ENCODE measurements at places on chromosomes 7 and 10.

- peak; percentile 34 for DNase-seq
Observed at GRCh38 chr10:29392376-29393021, 103.6 kb downstream of the LYZL1 start.

DNA sequence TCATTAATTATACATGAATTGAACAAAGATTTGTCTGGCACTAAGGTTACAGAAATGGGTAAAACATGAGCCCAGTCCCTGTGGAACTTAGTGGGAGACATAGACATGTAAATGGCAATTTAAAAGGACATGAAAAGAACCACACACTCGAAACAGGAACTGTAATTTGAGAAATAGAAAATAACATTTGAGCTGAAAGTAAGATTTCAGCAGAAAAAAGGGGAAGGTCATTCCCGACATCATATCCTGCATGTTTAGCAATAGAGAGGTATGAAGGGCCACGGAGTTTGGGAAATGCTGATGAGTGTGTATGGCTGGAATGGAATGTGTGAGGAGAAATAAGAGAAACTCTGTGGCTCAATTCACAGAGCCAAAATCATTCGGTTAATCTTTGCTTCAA, 175.4 kb upstream of the AHR start:
- peak; percentile 87 for DNase-seq

- no peak for DNase-seq
Observed at GRCh38 chr10:85914720-85915119, 451.9 kb downstream of the GRID1 start.

- no peak for DNase-seq
Observed at GRCh38 chr7:72307566-72307965, 104.6 kb downstream of the CALN1 start.

DNA sequence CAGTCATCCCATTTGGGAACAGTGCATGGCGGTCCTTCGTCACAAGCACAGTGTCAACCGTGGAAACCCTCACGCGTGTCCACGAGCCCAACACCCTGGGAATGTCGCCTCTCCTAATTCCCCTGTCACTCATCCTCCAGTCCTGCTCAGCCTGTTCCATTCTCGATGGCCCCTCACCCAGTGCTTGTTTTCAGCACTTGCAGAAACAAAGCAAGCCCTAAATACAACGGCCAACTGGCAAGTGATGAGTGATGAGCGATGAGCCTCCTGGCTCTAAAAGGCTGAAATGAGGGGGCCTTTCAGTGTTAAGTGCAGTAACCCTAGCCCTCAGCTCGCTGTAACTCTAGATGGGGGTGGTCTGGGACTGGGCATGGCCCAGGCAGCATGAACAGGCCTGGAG, 22.6 kb downstream of the NKX2-3 start:
- DNase-seq, result no peak

- no peak for DNase-seq
Observed at GRCh38 chr10:121865554-121865953, 62.3 kb downstream of the ATE1 start.

- DNase-seq, result no peak
Observed at GRCh38 chr10:11111490-11111889, 93.8 kb downstream of the CELF2 start.

GRCh38 chr10:62907470-62908212, 91.5 kb upstream of the EGR2 start:
- no peak for DNase-seq

GRCh38 chr7:50552921-50553320, 12.3 kb downstream of the DDC start:
- DNase-seq, result peak; percentile 24

- no peak for DNase-seq
Observed at GRCh38 chr7:134997214-134997885, 11.0 kb downstream of the AGBL3 start.

DNA sequence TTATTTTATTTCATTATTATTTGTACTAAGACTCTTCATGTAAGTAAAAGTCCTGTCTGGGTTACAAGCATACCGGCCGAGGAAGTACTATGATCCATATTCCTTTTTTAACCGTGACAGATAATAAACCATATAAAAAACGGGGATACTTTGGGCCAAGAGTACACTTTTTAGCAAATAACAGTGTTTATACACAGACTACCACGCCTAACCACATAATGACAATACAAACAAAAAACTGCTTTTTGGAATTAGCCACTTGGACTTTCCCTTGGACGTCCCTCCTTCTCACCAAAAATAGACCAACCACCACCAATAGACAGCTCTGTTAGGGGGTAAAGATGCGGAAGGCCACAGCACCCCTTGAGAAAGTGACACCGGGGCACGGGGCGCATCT, 800 bp downstream of the MINDY3 start:
- DNase-seq, result no peak

GRCh38 chr10:7672341-7673134, 5.8 kb upstream of the ITIH5 start:
- DNase-seq, result no peak

GRCh38 chr7:32299133-32299702, 191.0 kb downstream of the LSM5 start:
- peak; percentile 7 for DNase-seq

DNA sequence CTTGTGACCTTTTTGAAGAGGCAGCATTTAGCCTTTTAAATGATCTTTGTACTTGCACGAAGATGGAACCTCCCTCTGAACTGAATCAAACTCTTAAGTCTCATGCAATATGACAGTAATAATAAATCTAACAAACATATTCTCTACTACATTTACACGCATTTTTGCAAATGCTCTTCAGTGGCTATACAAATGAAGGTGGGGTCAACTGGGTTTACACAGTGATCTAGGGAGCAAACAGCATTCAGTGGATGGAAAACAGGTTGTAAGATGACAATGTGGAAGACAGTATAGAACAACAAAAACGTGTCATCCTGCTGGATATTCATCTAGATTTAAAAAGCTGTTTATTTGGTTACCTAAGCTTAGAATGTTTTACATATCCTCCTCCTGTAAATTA, 7.5 kb downstream of the CCDC186 start:
- no peak for DNase-seq

DNA sequence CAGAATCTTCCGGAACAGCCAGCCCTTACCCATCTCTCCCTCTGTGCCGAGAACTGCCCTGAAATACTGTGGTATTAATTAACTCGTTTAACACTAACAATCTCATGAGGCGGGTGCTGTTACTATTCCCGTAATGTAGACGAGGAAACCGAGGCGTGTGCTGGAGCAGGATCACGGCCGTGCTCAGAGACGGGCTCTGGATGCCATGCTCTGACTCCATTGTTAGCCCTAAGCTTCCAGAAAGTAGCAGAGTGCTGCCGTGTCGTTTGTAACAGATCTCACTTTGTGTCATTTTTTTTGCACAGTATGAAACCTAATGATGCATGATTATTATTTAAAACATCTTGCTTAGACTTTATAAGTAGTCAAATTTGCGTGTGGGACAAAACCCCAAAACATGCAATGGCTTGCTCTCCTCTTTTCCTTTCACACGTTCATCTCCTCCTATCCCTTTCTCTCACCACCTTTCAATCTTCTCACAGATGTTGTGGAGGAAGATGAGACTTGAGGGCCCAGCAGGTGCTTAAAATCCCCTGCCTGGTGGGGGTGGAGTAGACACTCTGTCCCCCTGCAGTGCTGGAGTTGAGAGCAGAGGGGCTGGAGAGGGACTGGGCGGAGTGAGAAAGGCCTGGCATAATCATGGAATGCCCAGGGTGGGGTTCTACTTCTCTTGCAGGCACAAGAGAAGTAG, 482 bp upstream of the ACTR3C start:
- no peak for DNase-seq

- DNase-seq, result peak; percentile 98
Observed at GRCh38 chr7:126700807-126701604, 551.7 kb downstream of the GRM8 start.

DNA sequence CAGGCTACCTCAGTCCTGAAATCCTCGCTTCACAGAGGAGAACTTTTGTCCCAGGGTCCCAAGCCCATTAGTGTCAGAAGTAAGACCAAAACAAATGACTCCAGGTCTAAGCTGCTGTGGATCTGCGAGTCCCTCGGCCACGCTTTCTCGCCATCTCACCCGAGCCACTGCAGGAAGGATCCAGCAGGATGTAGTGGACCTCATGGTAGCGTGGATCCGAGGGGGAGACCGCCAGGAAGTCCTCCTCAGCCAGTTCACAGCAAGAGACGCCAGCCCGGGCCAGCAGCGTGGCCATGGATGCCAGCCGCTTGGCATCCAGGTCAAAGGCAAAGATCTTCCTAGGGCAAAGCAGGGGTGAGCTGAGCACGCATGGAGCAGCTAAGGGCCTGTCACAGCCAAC, 4.6 kb downstream of the NSUN5 start:
- no peak for DNase-seq

GRCh38 chr7:51430480-51431086, 114.0 kb upstream of the COBL start:
- DNase-seq, result peak; percentile 17

DNA sequence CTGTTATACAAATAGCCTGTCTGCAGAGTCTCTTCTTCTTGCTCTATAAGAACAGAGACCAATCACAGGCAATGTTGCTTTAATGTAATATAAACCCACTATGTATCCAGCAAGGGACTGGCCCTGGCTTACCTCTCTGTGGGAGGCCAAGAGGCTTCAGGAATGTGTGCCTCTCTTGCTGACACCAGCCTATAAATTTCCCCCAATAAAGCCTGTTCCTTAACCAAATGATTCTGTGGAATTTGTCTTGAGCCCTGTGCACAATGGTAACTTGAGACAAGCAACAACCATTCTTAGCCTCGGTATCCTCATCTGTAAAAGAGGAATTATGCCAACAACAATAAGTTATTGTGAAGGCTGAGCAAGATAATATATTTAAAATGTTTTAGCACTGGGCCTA, 563.7 kb downstream of the GRM8 start:
- DNase-seq, result peak; percentile 80

- no peak for DNase-seq
Observed at GRCh38 chr7:118563311-118563710, 338.8 kb downstream of the ANKRD7 start.

- no peak for DNase-seq
Observed at GRCh38 chr7:37048674-37049073, 324.4 kb upstream of the AOAH start.

GRCh38 chr7:135775230-135775629, 26.6 kb upstream of the FAM180A start:
- no peak for DNase-seq

DNA sequence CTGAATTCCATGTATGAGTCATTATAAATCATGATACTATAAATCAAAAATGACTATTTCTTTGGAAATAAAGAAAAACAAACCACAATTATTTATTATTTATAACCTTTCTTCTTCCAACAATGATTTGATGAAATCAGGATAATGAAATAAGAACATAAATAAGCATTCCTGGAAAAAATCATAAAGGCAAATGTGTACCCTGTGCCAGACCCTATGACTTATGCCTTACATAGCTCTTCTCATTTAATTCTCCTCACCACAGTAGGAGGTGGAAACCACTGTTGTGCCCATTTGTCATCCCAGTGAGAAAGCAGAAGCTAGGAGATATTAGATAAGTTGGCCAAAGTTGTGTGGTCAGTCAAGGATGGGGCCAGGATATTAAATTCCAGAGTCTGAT, 255.1 kb downstream of the DOCK4 start:
- peak; percentile 4 for DNase-seq

- no peak for DNase-seq
Observed at GRCh38 chr7:134781171-134781570, 1.7 kb downstream of the CALD1 start.

DNA sequence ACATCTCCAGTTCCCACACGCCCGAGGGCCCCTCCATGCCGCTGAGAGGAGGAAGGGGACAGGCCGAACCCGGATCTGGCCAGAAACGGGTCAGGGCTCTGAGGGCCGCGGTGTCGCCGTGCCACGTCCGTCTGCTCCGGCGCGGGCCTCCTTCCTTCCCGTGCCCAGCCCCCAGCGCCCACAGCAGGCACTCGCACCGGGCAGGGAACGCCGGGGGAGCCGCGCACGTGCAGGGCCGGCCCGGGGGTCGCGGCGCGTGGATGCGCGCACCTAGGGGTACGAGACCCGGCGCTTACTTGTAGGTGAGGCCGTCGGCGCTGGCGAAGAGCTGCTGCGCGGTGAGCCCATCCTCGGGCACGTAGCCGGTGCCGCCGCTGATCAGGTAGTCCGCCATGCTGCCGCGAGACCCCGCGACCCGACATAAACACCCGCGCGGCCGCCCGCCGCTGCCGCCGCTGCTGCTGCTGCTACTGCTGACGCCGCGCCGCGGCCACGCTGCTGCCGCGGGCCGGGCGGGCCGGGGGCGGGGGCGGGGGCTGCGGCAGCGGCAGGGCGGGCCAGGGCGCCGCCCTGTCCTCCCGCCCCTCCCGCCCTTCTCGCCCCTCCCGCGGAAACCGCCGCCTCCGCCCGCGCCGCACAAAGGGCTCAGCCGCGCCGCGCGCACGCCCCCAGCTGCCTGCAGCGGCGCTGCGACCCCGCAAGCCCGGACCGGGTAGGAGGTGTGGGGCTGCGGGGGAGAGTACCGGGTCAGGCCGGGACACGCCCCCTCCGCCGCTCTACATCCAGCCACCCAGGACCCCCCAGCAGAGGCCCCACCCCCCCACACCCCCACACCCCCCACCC, 4.1 kb downstream of the IMPDH1 start:
- peak; percentile 59 for DNase-seq

DNA sequence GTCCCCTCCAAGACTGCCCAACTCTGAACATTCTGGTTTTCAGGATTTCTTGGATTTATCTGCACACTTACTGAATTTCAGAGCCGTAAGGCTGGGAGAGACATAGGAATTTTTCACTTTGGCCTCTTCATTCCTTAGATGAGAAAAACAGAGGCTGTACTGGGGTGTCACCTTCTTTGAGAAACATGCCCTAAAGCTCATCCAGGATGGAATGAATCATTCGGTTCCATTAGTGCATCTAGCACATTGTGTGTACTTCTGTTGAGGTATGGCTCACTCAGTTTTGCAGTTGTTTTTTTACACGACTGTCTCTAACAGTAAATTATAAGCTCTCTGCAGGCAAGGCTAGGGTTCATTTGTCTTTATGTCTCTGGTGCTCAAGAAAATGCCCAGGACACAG, 383.4 kb downstream of the GATA3 start:
- DNase-seq, result no peak

DNA sequence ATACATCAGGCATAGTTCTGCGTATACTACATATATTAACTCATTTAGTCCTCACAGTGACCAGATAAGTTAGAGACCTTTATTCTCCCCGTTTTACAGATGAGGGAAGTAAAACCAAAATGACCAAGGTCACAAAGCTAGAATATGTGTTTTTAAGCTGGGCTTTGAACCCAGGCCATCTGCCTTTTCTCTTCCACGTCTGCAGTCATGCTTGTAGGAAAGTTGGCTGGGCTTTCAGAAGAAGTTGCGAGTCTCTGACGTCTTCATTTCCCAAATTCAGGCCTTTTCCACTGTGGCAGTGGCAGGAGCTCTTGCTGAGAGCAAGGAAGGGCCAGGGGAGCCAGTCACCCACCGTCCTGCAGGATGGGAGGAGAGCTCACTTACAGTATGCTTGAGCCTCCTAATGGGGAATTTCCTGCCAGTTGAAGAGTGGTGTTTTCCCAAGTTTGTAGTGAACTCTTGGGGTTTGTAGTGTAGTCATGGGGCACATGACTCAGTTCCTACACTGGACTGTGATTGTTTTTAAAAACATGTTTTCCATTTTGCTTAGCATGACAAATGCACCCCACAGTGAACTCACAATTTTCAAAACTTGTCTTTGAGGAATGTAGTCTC, 34.2 kb downstream of the CYP17A1 start:
- peak; percentile 93 for DNase-seq
